ENCODE measurements at places on chromosomes 4 and X. TPM values are rescaled to one million over a fixed set of nuclear protein-coding genes. Genes with fewer than 3 reads are reported as not detected.

Gene PPP1R3F
- 3.5 TPM for polyA plus RNA-seq

Gene CENPVL2
- polyA plus RNA-seq, result not detected

Gene ANOS1
- polyA plus RNA-seq, result 0.74 TPM

Gene DDX53
- polyA plus RNA-seq, result not detected

Gene PPEF2
- polyA plus RNA-seq, result not detected

Gene CD40LG
- not detected for polyA plus RNA-seq

Gene SHOX
- polyA plus RNA-seq, result 22.8 TPM

Gene FAM9C
- not detected for polyA plus RNA-seq

Gene F9
- polyA plus RNA-seq, result not detected

Gene CSAG2
- polyA plus RNA-seq, result not detected

Gene GAGE13
- not detected for polyA plus RNA-seq

Gene CFAP47
- not detected for polyA plus RNA-seq

Gene PDZD4
- 0.82 TPM for polyA plus RNA-seq

Gene TMEM31
- 0.43 TPM for polyA plus RNA-seq

Gene ZNF330
- polyA plus RNA-seq, result 33.6 TPM

Gene ZNF732
- polyA plus RNA-seq, result not detected

Gene EVC2
- polyA plus RNA-seq, result 2.2 TPM

Gene SULT1E1
- polyA plus RNA-seq, result not detected

Gene MAGEA12
- polyA plus RNA-seq, result not detected

Gene UGT2B15
- polyA plus RNA-seq, result not detected

Gene SERTM2
- polyA plus RNA-seq, result not detected

Gene GPR101
- not detected for polyA plus RNA-seq

Gene UBE2A
- 44.8 TPM for polyA plus RNA-seq

Gene ESX1
- not detected for polyA plus RNA-seq

Gene PWWP3B
- polyA plus RNA-seq, result not detected

Gene GASK1B
- 4.9 TPM for polyA plus RNA-seq

Gene SLC10A3
- polyA plus RNA-seq, result 26.8 TPM

Gene RASL11B
- 0.22 TPM for polyA plus RNA-seq

Gene TEX13B
- polyA plus RNA-seq, result not detected

Gene AADAT
- 9.7 TPM for polyA plus RNA-seq

Gene SOD3
- polyA plus RNA-seq, result 14.9 TPM

Gene RHOXF2B
- not detected for polyA plus RNA-seq

Gene SEC31A
- polyA plus RNA-seq, result 451 TPM

Gene ABCB7
- 15.7 TPM for polyA plus RNA-seq

Gene ELF4
- polyA plus RNA-seq, result 22.6 TPM

Gene GABRG1
- not detected for polyA plus RNA-seq

Gene UGT2B11
- polyA plus RNA-seq, result not detected

Gene SH3TC1
- 0.67 TPM for polyA plus RNA-seq

Gene NDST3
- polyA plus RNA-seq, result not detected

Gene PHF8
- polyA plus RNA-seq, result 11.2 TPM

Gene RBM46
- 0.01 TPM for polyA plus RNA-seq

Gene GRIA2
- not detected for polyA plus RNA-seq

Gene AFF2
- polyA plus RNA-seq, result not detected

Gene KIAA1210
- polyA plus RNA-seq, result not detected

Gene ADAMTS3
- 0.70 TPM for polyA plus RNA-seq

Gene PCYT1B
- not detected for polyA plus RNA-seq

Gene TIMM8A
- polyA plus RNA-seq, result 6.4 TPM

Gene USP17L26
- not detected for polyA plus RNA-seq

Gene DLG3
- 9.8 TPM for polyA plus RNA-seq

Gene DACH2
- polyA plus RNA-seq, result not detected

Gene JAKMIP1
- not detected for polyA plus RNA-seq
